ENCODE measurements at places on chromosomes 11 and 22.

DNA sequence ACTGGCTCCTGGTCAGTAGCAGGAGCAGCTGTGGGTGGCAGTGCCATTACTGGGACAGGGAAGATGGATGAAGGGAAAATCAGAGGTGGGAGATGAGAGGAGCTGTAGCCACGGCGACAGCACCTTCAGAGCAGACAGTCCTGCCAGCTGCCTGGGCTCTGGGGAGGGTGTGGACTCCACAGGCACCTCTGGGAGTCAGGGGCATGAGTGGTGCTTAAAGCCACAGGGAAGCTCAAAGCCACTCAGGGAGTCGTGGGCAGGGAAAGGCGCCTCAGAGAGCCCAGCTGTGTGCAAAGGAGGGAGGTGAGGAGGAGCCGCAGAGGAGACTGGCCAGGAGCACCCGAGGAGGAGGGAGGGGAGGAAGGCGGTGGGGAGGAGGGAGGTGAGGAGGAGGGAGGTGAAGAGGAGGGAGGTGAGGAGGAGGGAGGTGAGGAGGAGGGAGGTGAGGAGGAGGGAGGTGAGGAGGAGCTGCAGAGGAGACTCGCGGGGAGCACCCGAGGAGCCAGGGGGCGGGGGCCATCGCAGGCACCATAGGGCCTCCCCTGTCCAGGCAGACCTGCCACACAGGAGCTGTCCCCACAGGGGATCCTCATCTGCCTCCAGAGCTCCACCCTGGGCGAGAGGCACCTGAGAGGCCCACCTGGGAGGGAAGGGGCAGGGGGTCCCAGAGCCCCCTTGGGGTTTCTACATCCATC is 977.6 kb downstream of the BRD1 start:
- no peak for DNase-seq

- no peak for DNase-seq
Observed at GRCh38 chr22:37633625-37634416, 5.6 kb upstream of the SH3BP1 start.

DNA sequence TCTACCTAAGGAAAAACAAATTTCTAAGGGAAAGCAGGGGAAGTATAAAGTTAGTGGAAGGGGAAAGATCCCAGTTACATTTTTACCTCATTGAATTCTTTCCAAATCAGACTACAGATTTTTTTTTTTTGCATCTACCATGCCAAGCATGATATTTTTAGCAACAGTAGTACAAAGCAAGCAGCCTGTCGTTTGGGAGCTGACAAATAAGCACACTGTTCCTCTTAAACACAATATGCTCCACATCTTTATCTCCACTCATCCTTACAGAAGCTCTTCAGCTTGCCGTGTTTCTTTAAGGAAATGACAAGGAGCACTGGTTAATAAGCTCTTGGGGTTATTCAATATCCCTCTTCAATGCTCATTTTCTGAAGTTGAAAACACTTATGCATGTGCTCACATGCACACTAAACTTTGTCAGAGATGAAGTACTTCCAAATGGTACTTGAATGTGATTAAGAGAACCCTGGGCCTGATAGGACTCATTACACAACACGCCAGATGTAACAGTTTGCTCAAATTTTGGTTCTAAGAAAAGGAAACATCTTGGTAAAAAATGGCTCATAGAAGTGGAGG is 53.8 kb downstream of the PAX6 start:
- DNase-seq: no peak

DNA sequence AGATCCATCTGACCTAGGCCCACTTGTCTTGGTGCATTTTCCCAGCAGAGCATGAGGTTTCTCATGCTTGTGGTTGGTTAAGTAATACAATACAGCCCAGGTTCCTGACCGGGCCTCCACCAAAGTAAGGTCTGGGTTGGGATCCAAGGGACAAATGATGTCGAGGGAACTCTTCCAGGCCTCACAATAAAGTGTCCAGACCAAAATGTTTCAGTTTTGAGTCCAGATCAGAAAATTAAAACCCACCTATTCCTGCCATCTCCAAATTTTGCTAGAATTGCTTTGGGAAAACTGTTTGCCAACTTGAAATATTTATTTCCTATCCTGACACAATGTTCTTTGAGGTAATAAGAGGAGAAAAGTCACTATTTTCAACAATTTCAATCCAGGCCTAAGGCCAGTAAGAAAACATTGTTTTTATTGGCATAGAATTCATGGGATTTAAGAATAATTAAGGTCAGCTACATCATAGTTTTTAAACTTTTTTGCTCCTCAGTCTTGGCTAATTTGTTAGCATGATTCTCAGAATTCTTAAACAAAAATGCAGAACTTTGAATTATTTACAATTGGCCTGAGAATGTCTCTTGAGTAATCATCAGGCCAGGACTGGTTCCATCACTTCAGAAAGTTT is 51.4 kb downstream of the ME3 start:
- DNase-seq: no peak

- no peak for DNase-seq
Observed at GRCh38 chr22:18057568-18058209, 20.1 kb upstream of the PEX26 start.

- no peak for DNase-seq
Observed at GRCh38 chr11:31995525-31996094, 95.3 kb upstream of the RCN1 start.

- no peak for DNase-seq
Observed at GRCh38 chr22:49155039-49155769, 672.5 kb downstream of the BRD1 start.

GRCh38 chr11:10392095-10393079 is 62.7 kb upstream of the AMPD3 start:
- no peak for DNase-seq

All from activated naive CD4-positive, alpha-beta T cell (primary cell).